ENCODE measurements at places on chromosomes 4 and X.

- DNase-seq = no peak
Measured at GRCh38 chr4:88958080-88958479, 98.9 kb downstream of the FAM13A start.

- no peak for DNase-seq
Measured at GRCh38 chrX:124333862-124334261, 1.4 kb downstream of the TEX13D start.

DNA sequence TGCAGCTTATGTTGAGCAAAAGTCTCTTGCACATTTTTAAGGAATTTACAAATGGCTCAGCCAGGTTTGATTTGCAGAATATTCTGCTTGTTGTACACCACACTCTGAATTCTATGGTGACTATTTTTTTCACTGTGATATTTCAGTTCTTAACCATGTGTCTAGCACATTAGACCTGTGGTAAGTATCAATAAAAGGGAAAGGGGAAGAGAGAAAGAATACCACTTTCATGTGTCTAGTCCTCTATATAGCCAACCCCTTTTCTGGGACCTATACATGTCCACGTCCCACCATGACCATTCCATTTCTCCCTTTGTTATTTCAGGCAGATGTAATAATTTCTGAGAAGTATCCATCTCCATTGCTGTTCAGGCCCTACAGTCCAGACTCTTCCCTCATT is 121.3 kb upstream of the PNPLA4 start:
- no peak for DNase-seq

GRCh38 chr4:181755846-181756245 is 487.4 kb upstream of the TENM3 start:
- DNase-seq = no peak

- no peak for DNase-seq
Measured at GRCh38 chr4:25783126-25783525, 79.7 kb downstream of the SEL1L3 start.

DNA sequence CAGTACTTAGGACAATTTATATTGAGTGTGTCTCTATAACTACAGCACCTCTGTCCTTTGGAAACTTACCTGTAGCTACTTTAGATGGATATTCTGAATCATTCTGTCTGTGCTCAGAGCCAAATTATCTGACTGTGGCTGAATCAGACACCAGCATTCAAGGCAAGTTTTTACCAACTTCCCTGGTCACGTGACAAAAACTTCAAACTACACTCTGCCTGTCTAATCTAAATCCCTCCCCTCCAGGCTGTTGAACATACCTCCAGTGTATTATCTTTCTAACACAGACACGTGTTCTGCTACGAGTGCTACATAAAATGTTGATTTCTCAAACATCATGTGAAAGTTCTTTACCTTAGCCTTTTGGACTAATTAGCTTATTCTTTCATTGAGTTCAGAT is 641.2 kb upstream of the CPEB2 start:
- no peak for DNase-seq

DNA sequence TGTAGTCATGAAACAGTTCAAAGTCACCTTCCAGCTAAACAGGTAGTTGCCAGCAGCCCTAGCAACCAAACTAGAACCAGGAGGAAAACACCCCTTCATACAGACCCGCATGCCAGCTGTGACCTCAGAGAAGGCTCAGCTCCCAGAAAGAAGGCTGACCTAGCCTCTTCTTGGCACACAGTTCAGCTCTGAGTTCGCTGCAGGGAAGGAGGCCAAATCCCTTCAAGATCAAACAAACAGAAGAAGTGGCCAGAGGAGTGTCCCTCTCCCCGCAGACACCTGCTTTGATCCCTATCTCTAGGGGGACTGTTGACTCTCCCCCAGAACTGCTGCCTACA is 56.0 kb downstream of the HADH start:
- no peak for DNase-seq
